ENCODE measurements at places on chromosomes 12 and 14.
A peak's percentile ranks its signal among the peaks of the same experiment; 100 is the strongest.

DNA sequence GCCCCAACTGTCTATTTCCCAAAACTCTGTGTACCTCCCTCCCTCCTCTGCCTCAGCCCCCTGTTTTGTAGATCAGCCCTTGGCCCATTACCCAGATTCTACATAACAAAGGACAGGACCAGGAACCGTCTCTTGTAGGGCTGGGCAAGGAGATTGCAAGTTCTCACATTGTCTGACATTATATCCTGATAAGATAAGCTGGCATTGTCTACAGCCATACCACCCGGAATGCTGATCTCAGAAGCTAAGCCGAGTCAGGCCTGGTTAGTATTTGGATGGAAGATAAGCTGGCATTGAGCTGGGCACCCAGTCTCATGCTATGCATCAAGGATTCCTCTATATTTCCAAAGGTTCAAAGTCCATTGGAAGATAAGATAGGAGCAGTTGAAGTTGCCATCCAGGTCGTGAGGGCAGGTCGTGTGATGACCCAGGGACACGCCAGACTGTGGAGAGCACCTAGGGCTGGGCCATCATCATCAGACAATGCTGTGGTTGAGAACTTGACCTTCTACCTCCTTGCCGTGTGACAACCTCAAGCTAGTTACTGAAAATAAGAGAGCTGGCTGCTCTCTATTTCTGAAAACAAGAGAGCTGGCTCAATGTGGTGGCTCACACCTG, 29.5 kb downstream of the PHETA1 start:
- DNase-seq = no peak

DNA sequence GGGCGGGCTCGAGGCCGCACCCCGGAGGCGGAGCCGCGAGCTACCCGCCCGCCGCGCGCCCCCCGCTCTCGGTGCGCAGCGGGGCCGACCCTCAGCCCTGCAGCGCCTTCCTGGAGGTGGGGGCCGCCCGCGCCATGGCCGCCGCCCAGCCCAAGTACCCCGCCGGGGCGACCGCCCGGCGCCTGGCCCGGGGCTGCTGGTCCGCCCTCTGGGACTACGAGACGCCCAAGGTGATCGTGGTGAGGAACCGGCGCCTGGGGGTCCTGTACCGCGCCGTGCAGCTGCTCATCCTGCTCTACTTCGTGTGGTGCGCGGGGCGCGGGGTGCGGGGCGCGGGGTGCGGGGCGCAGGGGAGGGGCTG, at the start of gene P2RX2:
P2RX2 (plus strand) TSS at position 94 of the 361 bp plus-strand sequence; CDS start at position 135, 41 bp downstream.
- DNase-seq = no peak

- no peak for DNase-seq
These were observed 378.1 kb downstream of the DAD1 start for GRCh38 chr14:22210906-22211305.

DNA sequence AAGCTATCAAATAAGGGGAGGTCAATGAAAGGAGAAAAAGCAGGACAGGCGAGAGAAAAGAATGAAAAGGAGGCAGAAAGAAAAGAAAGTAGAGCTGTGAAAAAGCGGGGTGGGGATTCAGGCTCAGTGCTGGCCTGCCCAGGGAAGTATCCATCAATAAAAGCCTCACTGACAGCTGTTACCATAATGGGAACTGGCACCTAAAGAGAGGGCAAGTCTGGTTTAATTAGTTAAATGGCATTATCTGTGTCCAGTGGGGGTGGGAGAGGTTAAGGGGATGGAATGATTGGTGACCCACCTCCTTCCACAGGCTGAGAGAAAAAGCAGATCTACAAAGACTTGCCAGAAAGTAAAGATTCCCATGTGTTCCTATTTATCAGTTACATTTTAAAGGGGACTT, 7.4 kb downstream of the SALL2 start:
- no peak for DNase-seq

DNA sequence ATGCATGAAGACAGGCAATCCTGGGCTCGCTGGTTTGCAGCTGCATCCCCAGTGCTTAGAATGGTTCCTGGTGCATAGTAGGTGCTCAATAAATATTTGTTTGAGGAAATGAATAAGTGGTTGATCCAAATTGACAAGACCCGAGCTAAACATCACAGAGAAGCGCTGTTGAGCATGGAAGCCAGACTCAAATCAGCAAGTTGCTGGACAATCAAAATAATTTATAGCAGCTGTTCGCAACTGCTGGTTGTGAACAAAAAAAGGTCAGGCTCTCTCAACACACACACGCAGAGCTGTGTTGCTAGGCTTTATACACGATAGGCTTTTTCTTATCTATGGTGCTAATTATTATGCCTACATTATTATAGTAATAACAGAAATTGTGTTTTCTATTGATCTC, 190.2 kb downstream of the TBX5 start:
- DNase-seq = no peak

DNA sequence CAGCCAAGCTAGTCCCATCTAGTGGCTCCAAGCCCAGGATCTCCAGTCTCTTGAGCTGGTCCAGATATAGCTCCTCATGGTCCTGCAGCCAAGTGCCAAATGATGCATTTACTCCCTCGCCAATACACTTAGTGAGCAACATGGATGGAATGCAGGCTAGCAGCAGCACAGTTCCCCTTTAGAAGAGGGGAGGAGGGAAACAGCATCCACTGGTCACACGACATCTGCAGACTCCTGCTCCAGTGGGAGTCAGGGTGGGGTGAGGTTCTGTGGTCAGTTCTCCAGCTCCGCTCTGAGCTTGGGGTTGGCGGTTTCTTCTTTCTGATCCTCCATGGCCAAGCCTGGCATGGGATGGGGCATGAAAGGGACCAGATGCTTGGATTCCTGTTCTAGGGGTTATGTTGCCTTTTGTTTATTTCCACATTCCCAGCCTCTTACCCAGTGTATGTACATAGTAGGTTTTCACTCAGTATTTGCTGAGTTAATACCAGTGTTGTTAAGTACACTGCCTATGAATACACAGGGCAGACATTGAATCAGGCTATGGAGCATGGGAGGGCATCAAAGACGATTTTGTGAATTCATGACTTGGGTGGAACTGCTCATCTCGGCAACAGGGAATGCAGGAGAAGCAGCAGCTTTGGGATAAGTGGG, 57.3 kb downstream of the GALNT16 start:
- DNase-seq = peak; percentile 1

GRCh38 chr14:105908481-105908911, 382.1 kb downstream of the TMEM121 start:
- no peak for DNase-seq

DNA sequence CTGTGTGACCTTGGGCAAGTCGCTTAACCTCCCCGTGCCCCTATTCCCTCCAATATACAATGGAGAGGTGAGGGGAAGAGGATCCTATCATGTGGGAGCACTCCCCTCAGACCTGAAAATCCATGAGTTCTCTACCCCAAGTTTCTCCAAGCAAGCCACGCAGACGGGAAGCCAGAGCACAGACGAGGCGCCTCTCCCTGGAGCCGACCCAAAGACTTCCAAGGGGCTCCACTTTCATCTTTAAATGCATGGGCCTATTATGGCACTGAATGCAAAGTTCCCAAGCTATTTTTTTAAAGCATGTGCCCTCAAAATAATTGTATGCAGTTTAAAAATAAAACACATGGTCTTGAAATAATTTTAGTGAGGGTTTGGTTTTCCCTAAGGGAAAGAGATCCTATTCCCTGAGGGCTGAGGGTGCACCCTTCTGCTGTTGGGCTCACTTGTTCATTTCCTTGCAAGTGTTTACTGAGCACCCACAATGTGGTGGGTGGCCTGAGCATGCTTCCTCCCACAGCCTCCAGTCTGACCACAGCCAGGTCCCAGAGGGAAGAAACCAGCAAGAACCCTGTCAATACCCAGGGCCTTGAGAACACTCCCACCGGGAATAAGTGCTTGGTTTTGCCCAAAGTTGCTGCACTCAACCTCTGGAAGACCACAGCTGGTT, 14.6 kb downstream of the CMKLR1 start:
- no peak for DNase-seq

DNA sequence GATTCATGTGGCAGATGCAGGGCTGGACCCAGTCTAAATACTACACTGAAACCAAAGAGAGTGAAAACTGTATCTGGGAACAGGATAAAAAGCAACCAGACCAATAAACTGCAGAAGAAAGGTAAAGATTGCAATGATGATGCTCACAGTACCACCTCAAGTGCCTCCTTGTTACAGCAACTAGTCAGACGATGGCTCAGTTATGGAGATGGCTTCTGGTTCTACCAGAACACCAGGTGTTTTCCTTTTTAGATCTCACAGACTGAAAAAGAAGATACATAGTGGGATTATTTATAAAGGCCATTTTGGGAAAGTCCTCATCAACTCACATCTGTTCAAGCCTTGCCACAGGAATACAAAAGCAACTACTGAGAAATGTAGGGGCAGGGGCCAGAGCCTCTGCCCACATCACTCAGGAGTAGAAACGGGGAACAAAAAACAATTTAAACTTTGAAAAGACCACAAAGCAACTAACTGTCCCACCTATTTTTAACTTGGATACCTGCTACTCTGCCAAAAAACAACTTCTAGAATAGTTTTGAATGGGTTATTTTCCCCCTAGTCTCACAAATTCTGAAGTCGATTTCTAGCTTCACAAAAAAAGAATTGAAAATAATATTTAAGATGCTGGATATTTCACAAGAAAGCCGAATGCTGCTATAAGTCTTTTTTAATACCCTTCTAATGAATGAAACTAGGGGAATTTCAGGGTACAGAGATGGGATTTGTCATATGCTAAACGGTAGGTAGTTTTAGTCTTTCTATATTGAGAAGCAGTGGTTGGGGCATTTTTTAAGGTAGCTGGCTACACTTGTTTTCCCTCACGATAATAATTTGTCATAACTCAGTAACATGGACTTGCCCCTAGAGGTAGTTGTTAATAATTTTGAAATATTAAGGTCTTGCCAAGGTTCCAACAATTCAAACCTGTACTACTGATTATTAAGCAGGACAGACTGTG, 197.2 kb upstream of the TMPO start:
- DNase-seq = no peak

GRCh38 chr12:57896115-57896433, 45.3 kb upstream of the ATP23 start:
- DNase-seq = no peak

GRCh38 chr14:75223664-75224154, 47.3 kb upstream of the TMED10 start:
- peak; percentile 25 for DNase-seq

DNA sequence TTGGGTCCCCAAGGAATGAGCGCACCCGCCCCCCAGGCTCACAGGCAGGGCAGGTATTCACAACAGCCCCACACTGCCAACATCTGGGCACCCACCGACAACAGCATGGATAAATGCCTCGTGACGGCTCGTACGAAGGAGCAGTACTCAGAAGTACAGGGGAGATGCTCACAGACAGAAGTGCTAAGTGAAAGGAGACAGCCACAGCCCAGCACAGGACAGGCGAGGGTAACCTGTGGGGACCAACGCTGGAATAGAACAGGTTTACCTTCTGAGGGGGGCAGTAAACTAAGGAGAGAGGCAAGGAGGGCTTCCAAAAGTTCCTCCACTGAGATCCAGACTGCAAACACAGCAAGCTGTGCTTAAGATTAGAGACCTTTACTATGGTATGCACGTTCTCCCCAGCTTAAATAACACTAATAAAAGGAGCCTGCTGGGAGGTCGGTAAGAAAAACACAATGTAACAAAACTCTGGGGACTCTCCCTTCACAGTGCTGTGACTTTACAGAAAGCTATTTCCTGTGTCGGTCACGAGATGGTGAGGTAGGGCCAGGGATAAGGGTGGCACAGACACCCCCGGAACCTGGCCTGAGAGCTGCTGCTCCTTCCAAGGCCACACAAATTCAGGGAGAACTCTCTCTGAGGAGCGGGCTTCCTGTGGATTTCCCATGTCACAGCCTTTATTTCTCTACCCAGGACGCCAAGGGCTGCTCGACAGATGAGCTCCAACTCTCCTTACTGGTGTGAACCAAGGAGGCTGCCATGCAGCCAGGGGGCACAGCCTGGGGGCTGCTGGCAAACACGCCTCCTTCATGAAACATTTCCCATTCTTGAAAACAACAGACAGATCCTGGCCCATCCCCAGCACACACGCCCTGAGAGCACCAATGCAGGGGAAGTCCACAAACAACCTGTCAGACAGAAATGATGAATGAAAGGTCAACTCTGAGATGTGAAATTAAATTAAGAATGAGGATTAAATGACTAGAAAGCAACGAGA, 26.3 kb downstream of the SLC15A4 start:
- no peak for DNase-seq

GRCh38 chr12:66321435-66321834, 19.1 kb downstream of the HELB start:
- DNase-seq = no peak

DNA sequence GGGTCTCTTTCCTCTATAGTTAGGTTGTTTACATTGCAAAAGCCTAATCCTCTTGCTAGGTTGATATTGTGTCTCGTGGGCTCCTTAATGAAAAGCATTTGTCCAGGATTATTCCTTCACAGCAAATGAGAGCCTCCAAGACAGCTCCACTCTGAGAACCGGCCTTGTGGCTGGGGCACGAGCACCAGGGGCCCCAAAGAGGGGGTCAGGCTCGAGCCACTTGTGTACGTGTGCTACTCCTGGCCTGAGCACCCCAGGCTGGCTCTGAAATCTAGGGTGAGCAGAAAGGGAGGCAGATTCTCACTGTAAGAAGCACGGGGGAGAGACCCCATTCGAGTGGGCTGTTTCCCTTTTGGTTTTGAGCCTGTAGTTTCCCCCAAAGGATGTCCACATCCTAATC, 45.0 kb upstream of the FZD10 start:
- DNase-seq = no peak

- no peak for DNase-seq
These were observed 56.1 kb upstream of the DYRK2 start for GRCh38 chr12:67592228-67593011.

- DNase-seq = no peak
These were observed 19.5 kb upstream of the CRACR2A start for GRCh38 chr12:3772380-3772779.

DNA sequence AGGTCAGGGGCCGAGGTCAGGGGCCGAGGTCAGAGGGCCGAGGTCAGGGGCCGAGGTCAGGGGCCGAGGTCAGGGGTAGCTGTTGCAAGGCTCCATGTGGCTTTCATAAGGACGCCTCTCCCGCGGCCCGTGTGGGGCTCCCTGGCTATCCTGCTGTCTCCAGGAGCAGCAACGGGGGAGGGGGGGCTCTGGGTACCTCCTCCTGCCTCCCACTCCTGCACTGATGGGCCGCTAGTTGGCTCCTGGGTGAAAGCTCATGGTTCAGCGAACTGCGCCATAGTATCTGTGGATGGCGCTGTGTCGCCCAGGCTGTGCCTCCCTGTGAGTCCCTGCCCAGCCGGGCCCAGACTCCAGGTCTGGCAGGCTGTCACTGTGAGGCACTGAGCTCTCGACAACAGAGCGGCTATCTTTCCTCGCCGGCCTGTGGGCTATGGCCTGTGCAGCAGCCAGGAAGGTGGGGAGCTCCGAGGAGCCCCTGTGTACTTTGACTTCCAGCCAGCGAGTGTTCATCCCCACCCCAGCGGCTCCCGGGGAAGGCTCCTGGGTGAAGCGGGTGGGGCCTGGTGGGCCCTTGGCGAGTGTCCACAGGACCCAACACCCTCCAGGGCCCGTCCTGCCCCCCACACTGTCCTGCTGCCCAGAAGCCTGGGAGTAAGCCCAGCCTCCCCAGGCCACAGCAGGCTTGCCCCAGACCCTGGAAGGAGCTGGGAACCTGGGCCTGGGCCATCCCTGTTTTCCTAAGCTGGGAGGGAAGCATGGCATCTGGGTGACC, 8.1 kb downstream of the RFLNA start:
- DNase-seq = no peak

Measured in WTC11 (cell line).